ENCODE measurements at places on chromosomes 7 and 10. TPM values are rescaled to one million over a fixed set of nuclear protein-coding genes. Genes with fewer than 3 reads are reported as not detected.

DNA sequence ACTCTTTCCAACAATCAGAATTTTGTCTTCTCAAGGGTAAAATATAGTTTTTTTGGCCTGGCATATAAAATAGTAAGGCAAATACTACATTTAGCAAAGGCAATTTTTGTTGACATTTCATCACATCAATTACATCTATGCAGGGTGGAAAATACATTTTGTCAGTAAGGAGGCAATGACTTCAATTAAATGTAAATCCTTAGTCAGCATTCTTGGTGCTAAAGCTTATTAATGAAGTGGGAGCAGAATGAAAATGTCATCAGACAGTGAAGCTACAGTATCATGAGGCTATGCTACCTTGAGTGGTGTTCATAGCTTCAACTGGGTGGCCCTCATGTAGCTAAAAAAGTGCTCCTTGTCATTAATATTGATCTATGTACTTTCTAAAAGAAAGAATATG lies 8.9 kb downstream of the LRRTM3 start:
- DNase-seq: no peak

GRCh38 chr7:17671956-17672355 lies 268.3 kb downstream of the SNX13 start:
- DNase-seq: no peak

- DNase-seq: no peak
Observed at GRCh38 chr7:24783698-24784097, 26.4 kb upstream of the GSDME start.

ZPBP gene
- polyA plus RNA-seq: 0.24 TPM

BCCIP gene
- 105 TPM for polyA plus RNA-seq

C10orf62 gene
- 0.90 TPM for polyA plus RNA-seq

All from right renal pelvis (tissue), 4 donors.